CD4-positive, alpha-beta memory T cell (primary cell): ENCODE measurements at places on chromosomes 12 and 14. TPM values are rescaled to one million over a fixed set of nuclear protein-coding genes. Genes with fewer than 3 reads are reported as not detected.

Gene PAH
- not detected for total RNA-seq

GRCh38 chr12:39112064-39112463 lies 206.7 kb upstream of the CPNE8 start:
- no peak overlapping the region for H3K27ac ChIP-seq
- DNase-seq = no peak
- no peaks in the 10 kb centered on the region for H3K4me1 ChIP-seq
- no peaks in the 10 kb centered on the region for H3K27me3 ChIP-seq
- H3K36me3 ChIP-seq = no peaks in the 10 kb centered on the region

DNA sequence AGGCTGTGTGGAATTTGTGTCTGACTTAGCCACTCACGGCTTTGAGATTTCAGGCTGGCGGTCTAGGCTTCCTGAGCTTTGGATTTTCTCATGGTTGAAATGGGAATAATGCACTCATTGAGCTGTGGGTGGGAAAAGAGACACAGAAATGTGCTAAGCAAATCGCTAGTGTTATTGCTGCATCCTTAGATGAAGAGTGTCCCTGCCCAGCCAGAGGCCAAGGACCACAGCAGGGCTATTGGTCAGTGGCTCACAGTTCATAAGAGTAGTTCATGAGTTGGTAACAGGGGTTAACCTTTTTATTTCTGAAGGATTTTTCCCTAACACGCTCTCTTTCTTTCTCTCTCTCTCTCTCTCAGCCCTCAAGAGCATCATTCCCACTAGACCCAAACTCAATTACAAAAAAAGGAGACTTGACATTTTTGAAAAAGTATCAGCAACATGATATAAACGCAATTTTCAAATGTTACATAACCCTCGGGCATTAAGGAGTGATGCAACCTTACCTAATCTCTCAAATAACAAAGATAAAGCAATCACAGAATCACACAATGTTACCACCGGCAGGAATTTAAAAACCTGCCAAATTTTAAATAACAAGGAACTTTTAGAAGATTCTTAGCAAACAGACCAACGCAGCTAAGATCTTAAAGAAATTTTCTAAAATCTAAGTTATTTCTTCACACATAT lies 36.7 kb upstream of the RMST start:
- DNase-seq = no peak
- H3K27me3 ChIP-seq = no peaks in the 10 kb centered on the region
- no peaks in the 10 kb centered on the region for H3K36me3 ChIP-seq
- H3K27ac ChIP-seq = no peak overlapping the region
- no peaks in the 10 kb centered on the region for H3K4me1 ChIP-seq
- H3K4me3 ChIP-seq = no peak overlapping the region

GRCh38 chr12:227923-228845 lies 14.2 kb upstream of the SLC6A12 start:
- no peak for DNase-seq
- H3K36me3 ChIP-seq = no peaks in the 10 kb centered on the region
- H3K27ac ChIP-seq = no peak overlapping the region
- H3K4me1 ChIP-seq = no peaks in the 10 kb centered on the region

DNA sequence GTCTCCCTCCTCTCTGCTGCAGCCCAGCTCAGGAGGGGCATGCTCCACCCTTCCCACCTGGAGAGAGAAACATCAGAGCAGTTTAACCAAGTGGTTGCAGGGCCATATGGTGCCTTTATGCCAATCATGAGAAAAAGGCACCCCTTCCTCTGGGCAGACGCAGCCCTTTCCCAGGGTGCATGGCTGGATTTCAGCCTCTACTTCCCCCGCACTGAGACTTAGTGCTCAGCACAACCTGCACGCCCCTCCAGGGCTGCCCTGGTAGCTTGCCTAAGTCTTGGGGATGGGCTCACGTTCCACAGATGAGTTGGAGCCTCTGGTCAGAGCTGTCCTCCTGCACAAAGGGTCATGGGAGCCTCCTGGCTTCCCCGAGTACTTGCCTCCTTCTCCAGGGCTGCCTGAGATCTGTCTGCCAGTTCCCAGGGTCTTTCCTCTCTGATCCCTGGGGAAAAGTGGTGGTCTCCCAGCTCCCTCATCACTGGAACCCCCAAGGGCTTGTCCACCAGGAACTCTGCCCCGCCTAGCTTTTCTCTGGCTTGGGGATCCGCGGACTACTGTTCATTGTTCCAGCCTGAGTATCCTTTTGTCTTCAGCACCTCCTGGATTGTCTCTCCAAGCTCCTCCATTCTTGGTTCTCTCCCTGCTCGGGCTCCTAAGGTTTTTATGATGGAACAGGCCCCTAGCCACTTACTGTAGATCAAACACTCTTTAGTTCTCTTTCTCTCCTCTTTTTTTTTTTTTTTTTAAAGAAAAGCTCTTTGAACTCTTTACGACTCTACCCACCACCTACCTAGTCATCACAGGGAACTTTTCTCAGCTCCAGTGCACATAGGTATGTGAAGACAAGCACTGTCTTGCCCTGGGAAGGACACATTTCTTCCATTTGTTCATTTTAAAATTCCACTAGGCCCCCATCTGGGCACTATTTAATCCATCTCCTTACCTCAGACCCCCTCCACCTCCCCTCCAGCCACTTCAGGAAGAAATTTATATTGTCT lies 6.1 kb upstream of the KRT74 start:
- H3K4me1 ChIP-seq = peaks cover 3% of the 10 kb centered on the region
- H3K27ac ChIP-seq = no peak overlapping the region
- DNase-seq = no peak
- H3K36me3 ChIP-seq = no peaks in the 10 kb centered on the region
- H3K27me3 ChIP-seq = no peaks in the 10 kb centered on the region
- H3K4me3 ChIP-seq = no peak overlapping the region

GRCh38 chr14:77151918-77152588 lies 10.5 kb upstream of the ZDHHC22 start:
- H3K4me3 ChIP-seq = no peak overlapping the region
- H3K36me3 ChIP-seq = no peaks in the 10 kb centered on the region
- H3K4me1 ChIP-seq = no peaks in the 10 kb centered on the region
- no peak overlapping the region for H3K27ac ChIP-seq
- H3K27me3 ChIP-seq = no peaks in the 10 kb centered on the region

- peak overlapping the region; percentile 18 for H3K4me3 ChIP-seq
- H3K36me3 ChIP-seq = no peaks in the 10 kb centered on the region
- peaks cover 4% of the 10 kb centered on the region for H3K4me1 ChIP-seq
- H3K27me3 ChIP-seq = no peaks in the 10 kb centered on the region
- DNase-seq = peak; percentile 44
Observed at GRCh38 chr12:91577586-91578539, 395.2 kb upstream of the DCN start.

GRCh38 chr14:51188566-51189185 lies 51.4 kb upstream of the TMX1 start:
- no peaks in the 10 kb centered on the region for H3K27me3 ChIP-seq
- H3K4me1 ChIP-seq = no peaks in the 10 kb centered on the region
- no peaks in the 10 kb centered on the region for H3K36me3 ChIP-seq

- no peak overlapping the region for H3K4me3 ChIP-seq
- no peak overlapping the region for H3K27ac ChIP-seq
- H3K36me3 ChIP-seq = no peaks in the 10 kb centered on the region
- H3K27me3 ChIP-seq = no peaks in the 10 kb centered on the region
- no peaks in the 10 kb centered on the region for H3K4me1 ChIP-seq
- no peak for DNase-seq
Observed at GRCh38 chr12:69401940-69402339, 42.4 kb downstream of the YEATS4 start.
